Gastrocnemius medialis (tissue), 4 donors: ENCODE measurements at places on chromosomes 12 and 14. TPM values are rescaled to one million over a fixed set of nuclear protein-coding genes. Genes with fewer than 3 reads are reported as not detected.

RAD9B gene
- 2.0 TPM for total RNA-seq

DNA sequence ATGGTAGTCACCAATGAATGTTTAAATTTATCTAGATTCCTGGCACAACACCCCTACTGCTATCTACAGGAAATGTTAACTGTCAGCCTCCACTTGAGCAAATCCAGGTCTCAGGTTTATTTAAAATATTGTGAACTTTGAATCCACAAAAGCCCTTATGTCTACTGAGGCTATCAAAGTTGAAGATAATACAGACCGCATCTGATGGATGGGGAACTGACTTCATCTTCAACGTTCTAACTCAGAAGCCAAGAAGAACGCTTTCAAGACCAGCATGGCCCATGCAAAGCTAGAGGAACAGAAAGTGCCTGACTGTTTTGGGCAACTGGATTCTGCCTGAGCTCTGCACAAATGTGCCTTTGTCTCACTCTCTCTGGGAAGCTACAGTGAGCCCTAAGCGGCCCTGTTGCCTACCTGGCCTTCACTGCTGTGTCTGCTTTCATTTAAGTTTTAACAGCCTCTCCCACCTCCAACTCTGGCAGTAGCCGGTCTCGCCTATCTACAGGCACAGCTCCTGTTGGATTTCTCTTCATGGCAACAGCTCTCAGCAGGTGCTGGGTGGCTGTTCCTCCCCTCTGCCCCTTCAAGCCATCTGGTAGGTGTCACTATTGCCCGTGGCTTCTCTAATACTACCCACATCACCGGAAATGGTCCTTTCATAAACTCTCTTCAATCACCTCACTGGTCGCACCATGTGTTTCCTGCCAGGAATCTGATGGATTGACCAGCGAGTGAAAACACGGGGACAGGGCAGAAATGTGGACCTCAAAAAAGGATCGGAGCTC, 112.1 kb upstream of the OVCH1 start:
- H3K27me3 ChIP-seq = no peaks in the 10 kb centered on the region
- H3K4me1 ChIP-seq = peaks cover 20% of the 10 kb centered on the region
- no peak overlapping the region for H3K27ac ChIP-seq
- no peak overlapping the region for H3K4me3 ChIP-seq

DNA sequence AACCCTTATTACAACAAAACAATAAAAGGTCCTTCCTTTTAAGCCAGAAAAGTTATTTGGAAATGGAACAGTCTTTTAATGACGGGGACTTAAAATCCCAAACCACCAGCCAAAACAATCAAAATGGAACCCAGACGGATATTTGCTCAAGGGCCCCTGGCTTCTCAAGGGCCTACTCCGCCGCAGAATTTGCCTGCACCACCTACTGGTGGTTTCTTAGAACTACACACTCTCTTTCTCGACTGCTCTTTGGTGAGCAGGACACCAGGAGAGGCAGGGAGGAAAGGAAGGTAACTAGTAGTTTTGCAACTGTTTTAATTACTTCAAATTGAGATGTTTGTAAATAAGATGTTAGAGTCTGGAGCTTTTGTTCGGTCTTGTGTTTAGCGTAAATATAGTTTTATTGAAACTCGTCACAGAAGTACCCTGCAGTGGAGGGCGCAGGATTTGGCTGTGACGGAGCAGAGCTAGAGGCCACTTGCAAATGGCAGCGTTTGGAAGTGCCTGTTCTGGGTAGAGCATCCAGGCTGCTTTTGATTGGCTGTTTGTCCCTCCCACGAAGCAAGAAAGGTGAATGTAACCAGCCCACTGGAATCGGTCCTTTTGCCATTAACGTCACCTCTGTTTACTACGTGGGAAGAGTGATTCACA, 238.5 kb downstream of the CACNA1C start:
- no peak for DNase-seq
- no peaks in the 10 kb centered on the region for H3K36me3 ChIP-seq
- peaks cover 11% of the 10 kb centered on the region for H3K4me1 ChIP-seq

SLC10A1 gene
- 0.22 TPM for total RNA-seq
